GM03348 (cell line): ENCODE measurements at places on chromosomes 4 and X.

GRCh38 chr4:17173300-17173699, 274.9 kb upstream of the LDB2 start:
- DNase-seq, result no peak

GRCh38 chrX:120446498-120446897, 22.6 kb downstream of the LAMP2 start:
- peak; percentile 12 for DNase-seq

DNA sequence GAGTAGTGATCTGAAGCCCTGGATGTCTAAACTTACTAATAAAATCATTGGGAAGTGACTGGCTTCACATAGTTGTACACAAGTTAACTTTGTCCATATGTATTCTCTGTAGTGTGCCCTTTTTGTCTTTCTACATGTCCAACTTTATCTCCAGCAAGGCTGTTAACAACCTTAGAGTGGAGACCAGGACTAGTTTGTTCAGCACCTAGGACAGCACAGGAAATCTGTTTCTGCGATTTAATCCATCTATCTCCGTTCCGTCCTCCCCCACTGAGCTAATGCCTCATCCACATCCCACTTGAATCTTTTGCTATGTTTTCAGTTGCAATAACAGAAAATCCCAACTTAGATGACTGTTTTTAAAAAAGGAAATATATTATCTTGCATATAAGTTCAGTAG, 3.4 kb upstream of the ARR3 start:
- DNase-seq, result no peak

DNA sequence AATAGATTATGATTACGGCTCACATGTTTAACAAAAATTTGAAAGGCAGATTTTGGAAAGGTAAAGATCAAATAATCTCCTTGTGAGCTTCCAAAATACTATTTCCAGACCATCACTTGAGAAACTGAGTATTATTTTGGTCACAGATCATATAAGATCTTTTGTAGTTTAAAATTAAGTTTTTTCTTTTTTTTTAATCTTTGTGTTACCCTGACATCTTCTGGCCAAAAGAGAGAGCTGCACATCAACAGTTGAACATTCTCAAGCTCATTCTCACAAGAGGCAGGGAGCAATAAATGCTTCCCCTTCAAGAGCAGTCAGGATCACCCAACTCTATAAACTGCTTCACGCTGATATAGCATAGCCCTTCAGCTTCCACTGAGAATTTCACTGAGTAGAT, 15.9 kb downstream of the TMEM192 start:
- DNase-seq, result peak; percentile 62

GRCh38 chr4:5081441-5081999, 30.2 kb downstream of the STK32B start:
- DNase-seq, result no peak

- DNase-seq, result peak; percentile 64
These were observed 222.6 kb upstream of the PCDH18 start for GRCh38 chr4:137754652-137755471.

DNA sequence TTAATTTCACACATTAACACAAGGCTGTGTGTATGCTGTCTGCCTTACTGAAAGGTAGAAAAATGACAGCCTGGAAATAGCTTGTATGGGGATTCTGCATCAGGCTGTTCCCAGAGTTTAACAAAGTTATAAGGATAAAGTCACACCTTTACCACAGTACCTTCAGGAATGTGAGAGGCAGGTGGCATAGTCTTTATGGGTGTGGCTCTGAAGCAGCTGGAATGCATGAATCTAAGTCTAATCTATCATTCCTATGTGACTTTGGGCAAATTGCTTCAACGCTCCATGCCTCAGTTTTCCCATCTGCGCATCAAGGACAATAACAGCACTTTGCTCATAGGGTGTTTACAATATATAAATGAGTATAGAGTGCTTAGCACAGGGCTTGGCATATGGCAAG, 84.2 kb upstream of the EGFL6 start:
- DNase-seq, result no peak

GRCh38 chr4:152245680-152246079, 290.2 kb downstream of the FBXW7 start:
- DNase-seq, result no peak

DNA sequence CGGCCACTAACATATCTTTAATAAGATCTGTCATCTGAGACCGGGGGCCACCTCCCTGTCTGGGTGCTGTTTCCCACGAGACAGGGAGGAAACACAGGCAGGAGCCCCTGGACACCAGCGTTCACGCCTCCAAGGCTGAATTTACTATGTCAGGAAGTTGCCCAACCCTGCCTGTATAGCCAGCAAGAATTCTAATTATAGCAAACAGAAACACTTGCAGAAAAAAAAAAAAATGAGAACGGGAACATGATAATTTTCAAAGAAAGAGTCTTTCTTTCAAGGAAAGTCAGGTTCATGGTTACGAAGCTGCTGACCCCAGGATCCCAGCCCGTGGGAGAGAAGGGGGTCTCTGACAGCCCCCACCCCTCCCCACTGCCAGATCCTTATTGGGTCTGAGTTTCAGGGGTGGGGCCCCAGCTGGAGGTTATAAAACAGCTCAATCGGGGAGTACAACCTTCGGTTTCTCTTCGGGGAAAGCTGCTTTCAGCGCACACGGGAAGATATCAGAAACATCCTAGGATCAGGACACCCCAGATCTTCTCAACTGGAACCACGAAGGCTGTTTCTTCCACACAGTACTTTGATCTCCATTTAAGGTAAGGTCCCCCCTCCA, at the start of gene IL3RA:
IL3RA (plus strand) TSS at position 455 of the 613 bp plus-strand sequence. CDS start 4,981 bp downstream, outside the sequence.
- DNase-seq, result peak; percentile 52

- DNase-seq, result no peak
These were observed 2.8 kb upstream of the ZNF718 start for GRCh38 chr4:121408-122084.

- peak; percentile 99 for DNase-seq
These were observed 35.3 kb upstream of the GRPEL1 start for GRCh38 chr4:7103031-7103606.

GRCh38 chr4:101018836-101019235, 328.5 kb downstream of the PPP3CA start:
- DNase-seq, result no peak

- DNase-seq, result peak; percentile 64
These were observed 13.8 kb upstream of the SMS start for GRCh38 chrX:21926527-21927278.

- DNase-seq, result no peak
These were observed 104.7 kb downstream of the MGST2 start for GRCh38 chr4:139770361-139770760.

GRCh38 chr4:119697887-119698393, 69.3 kb upstream of the PDE5A start:
- no peak for DNase-seq

- DNase-seq, result no peak
These were observed 98.1 kb downstream of the IRF2 start for GRCh38 chr4:184376126-184376838.

DNA sequence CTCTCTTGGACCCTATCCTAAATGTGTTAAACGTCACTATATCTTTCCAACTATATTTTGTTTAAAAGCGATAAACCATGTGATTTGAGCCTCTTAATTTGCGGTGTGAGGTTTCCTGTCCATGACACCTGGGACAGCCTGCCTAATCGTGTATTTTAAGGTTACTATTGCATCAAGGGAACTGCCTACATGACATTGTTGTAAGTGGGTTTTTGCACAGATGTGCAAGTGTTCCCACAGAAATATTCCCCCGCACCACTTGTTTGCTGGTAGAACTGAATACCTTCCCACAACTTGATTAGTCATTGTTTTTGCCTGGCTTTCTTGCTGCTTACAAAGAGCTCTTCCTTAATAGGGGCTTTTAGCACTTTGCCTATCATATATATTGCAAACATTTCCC, 5.1 kb upstream of the FAM184B start:
- no peak for DNase-seq

GRCh38 chrX:68533656-68534055, 34.8 kb downstream of the YIPF6 start:
- DNase-seq, result peak; percentile 2

- DNase-seq, result no peak
These were observed 730.3 kb downstream of the TRIML1 start for GRCh38 chr4:188869581-188869980.

- peak; percentile 7 for DNase-seq
These were observed 264.0 kb upstream of the BOD1L1 start for GRCh38 chr4:13891544-13891939.

DNA sequence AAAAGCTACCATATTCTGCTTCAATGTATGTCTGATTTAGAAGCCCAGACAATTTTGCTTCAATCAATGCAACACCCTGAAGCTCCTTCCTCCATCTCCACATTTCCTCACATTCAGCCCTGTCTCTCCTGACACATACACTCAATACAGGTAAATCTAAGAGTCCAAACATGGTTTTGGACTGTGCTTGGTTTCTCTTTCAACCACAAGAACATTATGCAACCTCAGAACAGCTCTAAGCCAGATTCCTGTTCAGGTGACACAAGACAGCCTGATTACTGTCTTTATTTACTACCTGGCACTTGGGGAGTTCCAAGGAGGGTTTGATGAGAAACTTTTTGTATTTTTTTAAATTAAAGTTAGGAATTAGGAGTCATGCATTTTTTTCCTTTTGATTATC, 307.5 kb upstream of the SLIT2 start:
- no peak for DNase-seq

GRCh38 chr4:177961761-177962380, 519.6 kb upstream of the AGA start:
- no peak for DNase-seq

GRCh38 chr4:82401600-82401999, 27.8 kb upstream of the HNRNPD start:
- no peak for DNase-seq

- no peak for DNase-seq
These were observed 38.1 kb downstream of the FRG2 start for GRCh38 chr4:189988877-189989431.

GRCh38 chrX:12892716-12893115, 13.7 kb upstream of the TLR8 start:
- no peak for DNase-seq

DNA sequence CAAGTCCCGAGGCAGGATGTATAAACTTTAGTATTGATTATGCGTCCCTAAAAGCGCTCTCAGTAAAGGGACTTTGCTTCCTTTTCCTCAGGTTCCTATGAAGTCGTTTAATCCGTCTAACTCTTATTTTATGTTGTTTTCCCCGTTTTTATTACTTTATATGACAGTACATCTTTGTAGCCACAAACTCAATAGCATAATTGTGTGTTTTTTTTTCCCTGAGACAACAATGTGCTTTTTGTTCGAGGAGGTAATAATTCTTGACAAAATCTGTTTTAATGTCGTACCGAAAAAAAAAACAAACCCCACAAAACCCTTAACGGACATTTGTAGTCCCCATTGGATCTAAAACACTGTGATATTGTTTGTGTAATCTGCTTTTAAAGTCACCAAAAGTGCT, 17.9 kb upstream of the PPP2R3B start:
- no peak for DNase-seq

DNA sequence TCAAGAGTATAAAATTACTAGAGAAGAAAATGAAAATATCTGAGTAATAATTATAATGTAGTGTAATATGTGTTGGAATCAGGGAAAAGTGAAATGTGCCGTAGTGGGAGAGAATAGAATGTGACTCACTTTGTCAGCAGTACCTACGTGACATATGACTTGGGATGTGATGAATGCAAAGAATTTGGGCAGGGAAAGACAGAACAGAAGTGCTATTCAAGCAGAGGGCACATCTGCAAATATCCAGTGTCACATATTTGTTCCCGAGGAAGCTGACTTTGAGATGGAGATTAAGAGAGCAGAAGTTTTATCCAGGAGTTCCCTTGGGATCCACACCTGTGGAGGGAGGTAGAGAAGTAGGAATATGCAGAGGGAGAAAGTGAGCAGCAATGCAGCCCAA, 69.3 kb upstream of the HS3ST1 start:
- DNase-seq, result no peak

- no peak for DNase-seq
These were observed 17.5 kb downstream of the NMU start for GRCh38 chr4:55618546-55619143.

GRCh38 chrX:150219374-150220185, 143.5 kb upstream of the MAMLD1 start:
- peak; percentile 18 for DNase-seq

GRCh38 chrX:53449632-53450031, 15.5 kb upstream of the HSD17B10 start:
- DNase-seq, result no peak

GRCh38 chr4:112604589-112604988, 32.1 kb downstream of the ZGRF1 start:
- DNase-seq, result peak; percentile 81

GRCh38 chr4:17597517-17597916, 16.9 kb upstream of the MED28 start:
- DNase-seq, result no peak

GRCh38 chrX:114635986-114636385, 52.1 kb downstream of the HTR2C start:
- DNase-seq, result no peak

GRCh38 chrX:107625739-107626138, 2.6 kb upstream of the PRPS1 start:
- no peak for DNase-seq

GRCh38 chr4:18756671-18757070, 735.1 kb upstream of the LCORL start:
- DNase-seq, result no peak

GRCh38 chr4:4456816-4457578, 70.1 kb downstream of the NSG1 start:
- DNase-seq, result no peak

DNA sequence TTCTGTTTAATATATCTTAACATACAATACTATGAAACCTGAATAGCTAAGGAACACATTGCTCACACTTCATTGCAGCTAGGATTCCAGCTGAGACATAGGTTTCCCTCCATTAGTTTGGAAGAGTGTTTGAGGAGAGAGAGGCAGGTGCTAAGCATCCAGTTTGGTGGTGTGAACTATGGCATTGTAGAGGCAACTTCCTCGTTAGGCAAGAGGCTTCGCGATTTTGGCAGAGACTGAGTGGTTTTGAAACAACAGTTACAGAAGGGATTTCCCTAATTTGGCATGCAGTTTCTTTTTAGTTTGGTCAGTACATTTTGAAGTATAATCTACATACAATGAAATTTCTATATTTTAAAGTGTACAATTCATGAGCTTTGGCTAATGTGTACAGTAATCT, 117.1 kb upstream of the BMP3 start:
- no peak for DNase-seq

- peak; percentile 6 for DNase-seq
These were observed 64.9 kb upstream of the DYNLT3 start for GRCh38 chrX:37912304-37912703.

DNA sequence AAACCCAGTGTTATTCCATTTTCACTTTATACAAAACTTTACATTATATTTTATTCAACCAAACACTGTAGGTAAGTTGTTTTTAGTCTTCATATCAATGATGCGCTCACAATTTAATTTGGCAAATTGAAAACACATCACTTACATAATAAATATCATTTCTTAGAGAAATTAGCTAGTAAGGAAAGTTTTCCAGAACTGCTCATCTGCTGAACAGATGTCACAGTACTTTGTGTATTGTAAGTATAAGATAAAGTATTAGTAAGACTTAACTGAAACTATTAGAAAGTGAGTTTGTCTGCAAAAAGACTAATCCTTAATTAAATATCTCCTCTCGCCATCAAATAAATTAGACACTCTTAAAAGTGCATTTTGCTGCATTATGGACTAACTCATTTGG, 108.7 kb upstream of the PACRGL start:
- no peak for DNase-seq
